ENCODE measurements at places on chromosomes 16 and 17.

DNA sequence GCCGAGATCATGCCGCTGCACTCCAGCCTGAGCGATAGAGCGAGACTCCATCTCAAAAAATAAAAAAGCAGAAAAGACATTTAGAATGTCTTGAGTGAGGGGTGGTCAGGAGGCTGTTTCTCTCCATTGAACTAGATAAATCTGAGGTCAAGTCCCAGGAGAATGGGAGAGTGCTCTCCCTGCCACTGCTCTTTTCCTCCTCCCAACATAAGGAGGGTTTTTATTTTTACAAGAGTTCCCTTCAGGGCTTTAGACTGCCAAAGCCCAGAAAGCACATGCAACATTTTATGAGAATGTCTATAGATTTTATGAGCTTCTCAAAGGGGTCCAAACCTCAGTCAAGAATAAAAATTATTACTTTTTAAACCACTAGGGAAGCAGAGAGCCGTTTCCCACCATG is 1.6 kb downstream of the RND2 start:
- no peak for DNase-seq

GRCh38 chr16:30474684-30475083 is 2.1 kb downstream of the ITGAL start:
- no peak for DNase-seq

GRCh38 chr17:79943347-79944241 is 92.1 kb downstream of the TBC1D16 start:
- no peak for DNase-seq

DNA sequence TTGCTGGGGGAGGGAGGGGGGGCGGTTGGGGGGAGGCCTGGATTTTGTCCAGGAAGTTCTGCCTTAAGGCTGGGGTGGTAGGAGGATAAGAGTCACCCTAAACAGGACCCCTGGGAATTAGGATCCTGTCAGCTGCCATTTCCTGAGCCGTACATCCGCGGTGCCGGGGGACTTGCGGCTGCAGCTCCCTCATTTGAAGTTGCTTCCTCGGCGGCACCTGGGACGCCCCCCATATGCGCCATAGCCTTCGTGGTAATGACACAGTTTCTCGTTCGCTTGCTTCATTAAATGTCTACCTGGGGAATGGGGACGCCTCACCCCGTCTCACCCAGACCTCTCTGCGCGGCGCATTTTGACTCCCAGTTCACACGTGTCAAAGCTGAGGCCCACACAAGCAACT is 55.1 kb upstream of the PABPN1L start:
- no peak for DNase-seq

- no peak for DNase-seq
Observed at GRCh38 chr17:42251115-42251514, 25.1 kb downstream of the STAT5B start.

GRCh38 chr16:74094962-74095361 is 201.7 kb upstream of the PSMD7 start:
- no peak for DNase-seq

GRCh38 chr16:2598133-2598641 is 60.4 kb downstream of the PDPK1 start:
- no peak for DNase-seq

GRCh38 chr16:13936596-13937081 is 16.7 kb downstream of the ERCC4 start:
- DNase-seq = no peak

- DNase-seq = no peak
Observed at GRCh38 chr17:32992321-32993033, 830 bp downstream of the SPACA3 start.

- no peak for DNase-seq
Observed at GRCh38 chr16:20242568-20243255, 84.6 kb downstream of the GP2 start.

GRCh38 chr16:60107437-60107836 is 1373.3 kb upstream of the GOT2 start:
- DNase-seq = no peak

- DNase-seq = no peak
Observed at GRCh38 chr16:81701296-81701970, 77.7 kb upstream of the PLCG2 start.

All from stimulated activated effector memory CD8-positive, alpha-beta T cell treated with anti-CD3 and anti-CD28 coated beads, Interleukin-12 subunit alpha, Interleukin-12 subunit beta, amount 100 ng/mL, for 72 hours (primary cell).